ENCODE measurements at places on chromosomes 6 and 20.

GRCh38 chr6:33696548-33697518 is 14.7 kb downstream of the UQCC2 start:
- no peaks in the 10 kb centered on the region for H3K36me3 ChIP-seq
- H3K27me3 ChIP-seq = no peaks in the 10 kb centered on the region
- H3K27ac ChIP-seq = no peak overlapping the region
- H3K4me1 ChIP-seq = no peaks in the 10 kb centered on the region

DNA sequence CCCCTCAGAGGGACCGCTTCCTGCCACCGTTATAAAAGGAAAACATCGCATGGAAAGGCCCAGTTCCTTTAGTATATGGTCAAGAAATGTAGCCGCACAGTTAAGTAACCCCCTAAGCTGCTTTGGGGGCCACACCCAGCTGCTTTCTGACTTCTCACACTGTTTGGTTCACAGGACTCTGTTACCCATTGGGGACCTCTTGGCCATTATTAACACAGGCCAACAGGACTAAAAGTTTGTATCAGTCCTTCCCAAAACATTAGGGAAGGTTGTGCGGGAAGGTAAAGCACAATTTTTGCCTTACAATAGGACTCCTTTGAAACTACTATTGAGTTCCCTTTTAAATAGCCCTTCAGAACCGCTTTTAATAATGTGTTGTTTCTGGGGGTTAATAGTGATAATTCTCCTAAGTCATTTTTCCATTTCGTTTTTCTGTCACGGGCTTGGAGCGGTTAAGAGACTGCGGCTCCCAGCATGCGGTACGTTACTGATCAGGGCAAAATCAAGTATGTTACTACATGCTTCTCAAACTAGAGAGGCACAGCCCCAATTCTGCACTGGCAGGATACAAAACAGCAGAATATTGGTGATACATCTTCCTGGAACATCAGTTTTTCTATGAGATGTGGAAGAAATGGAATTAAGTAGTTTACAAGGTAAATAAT is 668 bp upstream of the RPP40 start:
- H3K27me3 ChIP-seq = no peaks in the 10 kb centered on the region
- peak overlapping the region; percentile 8 for H3K4me3 ChIP-seq
- H3K4me1 ChIP-seq = no peaks in the 10 kb centered on the region
- H3K36me3 ChIP-seq = no peaks in the 10 kb centered on the region

DNA sequence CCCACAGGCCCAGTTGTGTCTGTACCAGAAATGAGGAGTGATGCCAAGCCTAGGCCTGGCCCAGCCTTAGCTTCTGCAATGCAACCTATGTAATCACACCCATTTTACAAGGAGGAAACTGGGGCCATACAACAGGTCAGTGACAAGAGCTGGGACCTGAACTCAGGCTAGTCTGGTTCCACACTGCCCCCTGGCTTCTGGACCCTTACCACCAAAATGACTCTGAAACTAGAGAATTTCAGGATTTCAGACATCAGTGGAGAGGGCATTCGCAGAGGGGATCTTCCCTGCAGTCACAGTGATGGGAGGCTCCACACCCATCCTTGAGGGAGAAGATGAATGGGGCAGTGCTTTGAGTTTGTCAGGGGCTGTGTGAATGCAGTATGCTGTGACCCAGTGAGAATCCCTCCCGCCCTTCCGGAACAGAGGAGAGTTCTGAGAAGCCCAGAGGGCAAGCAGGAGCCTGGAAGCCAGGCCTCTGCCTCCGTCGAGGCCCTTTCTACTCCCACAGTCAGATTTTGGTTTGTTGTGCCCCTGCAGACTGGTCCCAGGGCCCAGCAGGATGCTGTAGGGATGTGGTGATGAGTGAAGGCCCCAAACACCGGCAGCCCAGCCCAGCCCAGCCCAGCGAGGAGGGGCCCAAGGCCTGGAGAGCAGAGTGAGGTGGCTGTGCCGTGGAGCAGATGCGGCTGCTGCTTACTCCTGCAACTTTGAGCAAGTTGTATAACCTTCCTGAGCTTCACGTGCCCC is 48.1 kb upstream of the MYL9 start:
- no peak for DNase-seq
- H3K27ac ChIP-seq = no peak overlapping the region
- no peak overlapping the region for H3K4me3 ChIP-seq

DNA sequence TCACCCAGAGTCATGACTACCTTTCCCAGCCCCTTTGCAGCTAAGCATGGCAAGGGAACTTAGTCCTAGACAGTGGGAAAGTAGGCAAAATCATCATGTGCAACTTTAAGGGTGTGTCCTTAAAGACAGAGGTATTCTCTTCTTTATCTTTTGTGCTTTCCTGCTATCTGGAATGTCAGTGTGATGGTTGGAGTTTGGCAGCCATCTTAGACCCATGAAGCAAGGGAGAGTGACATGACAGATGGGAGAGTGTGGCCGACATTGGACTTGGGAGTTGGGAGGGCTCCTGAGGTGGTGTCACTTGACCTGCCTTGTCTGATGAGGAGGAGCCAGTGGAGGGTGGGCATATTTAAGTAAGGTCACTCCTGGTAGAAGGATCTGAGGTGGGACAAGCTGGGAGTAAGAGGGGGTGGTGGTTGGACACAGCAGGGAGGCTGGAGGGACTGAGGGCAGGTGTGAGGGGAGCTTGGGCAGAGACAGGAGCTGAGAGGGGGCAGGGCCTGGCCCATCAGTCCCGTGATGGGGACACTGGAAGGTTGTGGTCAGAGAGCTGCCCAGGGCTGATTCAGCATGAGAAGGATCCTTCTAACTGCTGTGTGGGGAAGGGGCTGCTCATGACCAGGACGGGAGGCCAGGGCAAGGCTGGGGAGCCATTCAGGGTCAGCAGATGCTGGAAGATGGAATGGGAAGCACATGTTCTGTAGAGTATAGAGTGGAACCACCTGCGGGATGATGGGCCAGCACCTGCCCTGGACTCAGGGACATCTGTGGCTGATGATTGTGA is 29.5 kb upstream of the SULF2 start:
- H3K27me3 ChIP-seq = no peaks in the 10 kb centered on the region
- H3K36me3 ChIP-seq = no peaks in the 10 kb centered on the region
- H3K27ac ChIP-seq = no peak overlapping the region
- H3K4me1 ChIP-seq = no peaks in the 10 kb centered on the region
- DNase-seq = no peak

GRCh38 chr20:36144336-36144735 is 10.2 kb upstream of the EPB41L1 start:
- no peaks in the 10 kb centered on the region for H3K36me3 ChIP-seq
- peaks cover 3% of the 10 kb centered on the region for H3K4me1 ChIP-seq
- no peak for DNase-seq
- no peak overlapping the region for H3K4me3 ChIP-seq
- no peak overlapping the region for H3K27ac ChIP-seq

DNA sequence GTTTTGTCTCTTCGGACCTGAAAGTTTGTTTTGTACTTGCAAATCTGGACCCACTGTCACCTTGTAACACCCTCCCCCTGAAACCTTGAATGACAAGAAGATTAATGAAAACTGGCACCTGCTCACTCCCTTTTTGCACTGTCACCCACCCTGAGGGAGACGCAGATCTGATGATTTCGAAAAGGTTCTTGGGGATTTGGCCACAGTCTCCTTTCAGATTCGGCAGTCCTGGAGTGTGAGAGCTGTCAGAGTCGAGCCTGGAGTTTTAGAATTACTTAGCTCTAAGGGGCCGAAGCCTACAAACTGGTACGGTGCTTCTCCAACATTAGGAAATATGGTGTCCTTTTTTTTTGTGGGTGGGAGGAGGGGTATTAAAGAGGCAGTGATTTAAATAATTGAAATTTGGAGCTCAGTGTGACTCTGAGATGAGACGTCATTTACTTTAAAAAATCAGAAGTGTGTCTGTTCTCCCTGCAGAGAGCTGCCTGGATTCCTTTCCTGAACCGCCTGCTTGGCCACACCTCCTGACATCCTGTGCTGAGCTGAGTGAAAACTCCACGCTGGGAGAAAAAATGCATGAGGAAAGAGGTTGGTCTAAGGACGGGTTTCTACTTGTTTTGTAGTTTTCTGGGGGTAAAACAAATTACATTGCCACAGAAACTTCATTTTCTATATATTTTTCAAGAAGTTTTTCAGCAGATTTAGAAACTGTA is 447.0 kb upstream of the CDH4 start:
- no peaks in the 10 kb centered on the region for H3K36me3 ChIP-seq
- no peak overlapping the region for H3K4me3 ChIP-seq
- no peak overlapping the region for H3K27ac ChIP-seq
- no peaks in the 10 kb centered on the region for H3K27me3 ChIP-seq
- DNase-seq = no peak
- no peaks in the 10 kb centered on the region for H3K4me1 ChIP-seq

DNA sequence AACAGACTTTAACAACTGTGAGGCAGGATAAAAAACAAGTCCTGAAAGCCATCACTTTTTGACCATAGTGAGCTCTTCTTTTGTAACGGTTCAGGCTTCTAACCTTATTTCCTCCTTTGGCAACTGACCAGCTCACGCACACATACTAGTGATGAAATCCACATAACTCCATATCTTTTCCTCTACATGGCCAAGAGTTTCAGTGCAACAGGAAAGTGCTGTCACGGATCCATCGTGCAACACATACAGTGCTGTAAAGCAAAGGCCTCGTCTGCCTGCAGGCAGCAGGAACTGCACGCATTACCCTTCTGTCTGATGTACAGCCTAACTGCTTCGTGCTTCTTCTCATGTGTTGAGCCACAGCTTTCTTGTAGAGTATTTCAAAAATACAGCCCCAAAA is 108.5 kb downstream of the EPM2A start:
- DNase-seq = no peak
- H3K27ac ChIP-seq = no peak overlapping the region
- no peak overlapping the region for H3K4me3 ChIP-seq

DNA sequence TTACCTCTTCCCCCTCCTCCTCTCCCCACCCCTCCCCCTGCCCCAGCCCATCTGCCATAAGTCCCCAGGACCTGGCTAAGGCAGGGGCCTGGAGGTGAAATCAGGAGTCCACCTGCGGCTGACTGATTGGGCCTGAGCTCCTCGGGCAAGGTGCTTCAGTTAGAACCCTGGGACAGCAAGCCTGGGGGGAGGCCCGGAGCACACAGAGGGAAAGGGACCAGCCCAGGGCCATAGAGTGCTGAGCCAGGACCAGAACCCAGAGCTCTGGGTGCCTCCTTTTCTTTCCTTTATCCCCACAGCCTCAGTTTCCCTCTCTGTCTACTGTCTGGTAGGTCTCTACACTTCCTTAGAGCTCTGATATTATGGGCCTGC is 35.7 kb upstream of the VEGFA start:
- H3K4me3 ChIP-seq = no peak overlapping the region
- DNase-seq = peak; percentile 24
- H3K36me3 ChIP-seq = no peaks in the 10 kb centered on the region
- H3K4me1 ChIP-seq = no peaks in the 10 kb centered on the region

DNA sequence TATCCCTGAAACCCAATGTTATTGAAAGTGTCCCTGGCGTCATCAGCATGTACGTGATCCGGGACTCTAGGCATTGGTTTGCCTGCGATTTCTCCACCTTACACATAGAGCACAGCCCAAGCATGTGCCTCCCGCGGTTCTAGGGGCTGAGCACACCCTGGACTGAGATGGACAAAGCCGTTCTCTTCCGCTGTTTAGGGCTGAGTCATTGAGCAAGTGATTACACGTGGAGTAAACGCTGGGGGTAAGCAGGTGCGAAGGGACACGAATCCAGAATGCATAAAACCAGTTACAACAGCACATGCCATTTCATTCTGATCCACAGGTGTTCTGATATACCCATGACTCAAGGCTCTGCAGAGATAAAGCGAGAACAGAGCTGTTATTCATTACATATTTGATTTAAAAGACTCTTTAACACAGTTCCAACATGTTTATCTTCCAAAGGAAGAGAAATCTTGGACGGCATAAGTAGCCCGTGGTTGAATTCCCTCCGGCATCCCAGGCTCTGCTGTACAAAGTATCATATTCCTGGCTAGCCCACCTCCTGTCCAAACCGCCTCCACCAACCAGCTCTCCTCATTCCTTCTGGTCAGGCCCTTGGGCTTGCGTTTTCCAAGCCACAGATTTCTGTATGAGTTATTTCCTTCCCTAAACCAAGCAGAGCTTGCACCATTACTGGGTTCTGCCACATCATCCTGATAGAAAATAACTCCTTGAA is 36.1 kb upstream of the THBS2 start:
- H3K36me3 ChIP-seq = no peaks in the 10 kb centered on the region
- DNase-seq = peak; percentile 71
- no peaks in the 10 kb centered on the region for H3K27me3 ChIP-seq
- no peak overlapping the region for H3K4me3 ChIP-seq

DNA sequence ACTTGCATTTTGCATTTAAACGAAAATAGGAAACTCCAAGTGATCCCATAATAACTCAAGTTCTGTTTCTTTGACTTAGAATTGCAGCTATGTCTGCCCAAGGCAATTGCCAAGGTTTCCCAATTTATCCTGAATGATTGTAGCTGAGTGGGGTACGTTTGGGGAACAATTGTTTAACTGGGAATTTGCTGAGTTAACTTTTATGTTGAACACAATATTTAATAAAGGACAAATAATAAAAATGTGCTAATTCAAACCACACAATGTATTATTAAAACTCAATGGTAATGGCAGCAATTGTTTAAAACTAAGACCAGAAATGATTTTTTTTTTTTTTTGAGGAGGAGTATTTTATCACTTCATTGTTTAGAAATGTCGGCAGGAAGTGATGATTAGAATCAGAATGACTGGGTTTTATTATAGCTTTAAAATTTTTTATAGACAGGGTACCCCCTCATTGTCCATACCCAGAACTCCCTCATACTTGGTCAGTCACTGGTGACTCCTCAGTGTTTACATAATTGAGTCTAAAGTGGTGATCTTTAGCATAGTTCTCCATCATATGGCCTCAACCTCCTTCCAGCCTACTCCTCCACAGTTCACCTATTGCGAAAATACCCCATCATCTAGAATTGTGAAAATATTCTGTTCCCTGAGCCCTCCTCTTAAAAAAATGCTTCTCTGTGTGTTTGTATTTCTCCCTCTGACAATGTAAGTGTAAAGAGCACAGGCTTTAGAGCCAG is 389.2 kb upstream of the CITED2 start:
- no peak overlapping the region for H3K4me3 ChIP-seq
- H3K27me3 ChIP-seq = no peaks in the 10 kb centered on the region
- H3K36me3 ChIP-seq = no peaks in the 10 kb centered on the region
- DNase-seq = no peak
- H3K27ac ChIP-seq = no peak overlapping the region
- H3K4me1 ChIP-seq = peaks cover 3% of the 10 kb centered on the region

GRCh38 chr6:159871906-159872305 is 18.9 kb upstream of the MAS1 start:
- H3K27ac ChIP-seq = no peak overlapping the region
- no peak overlapping the region for H3K4me3 ChIP-seq
- no peaks in the 10 kb centered on the region for H3K36me3 ChIP-seq
- no peaks in the 10 kb centered on the region for H3K4me1 ChIP-seq
- H3K27me3 ChIP-seq = no peaks in the 10 kb centered on the region
- DNase-seq = no peak

GRCh38 chr20:610130-611046 is at the start of gene TCF15:
TCF15 (minus strand) TSS chr20:610309; CDS start chr20:610237, 72 bp downstream.
- H3K4me1 ChIP-seq = no peaks in the 10 kb centered on the region
- no peak for DNase-seq
- no peak within 1 kb of the TSS for H3K4me3 ChIP-seq
- no peaks in the 10 kb centered on the region for H3K36me3 ChIP-seq
- peaks cover 2% of the 10 kb centered on the region for H3K27me3 ChIP-seq
- no peak within 1 kb of the TSS for H3K27ac ChIP-seq
